ENCODE measurements at places on chromosomes 13 and 19.

DNA sequence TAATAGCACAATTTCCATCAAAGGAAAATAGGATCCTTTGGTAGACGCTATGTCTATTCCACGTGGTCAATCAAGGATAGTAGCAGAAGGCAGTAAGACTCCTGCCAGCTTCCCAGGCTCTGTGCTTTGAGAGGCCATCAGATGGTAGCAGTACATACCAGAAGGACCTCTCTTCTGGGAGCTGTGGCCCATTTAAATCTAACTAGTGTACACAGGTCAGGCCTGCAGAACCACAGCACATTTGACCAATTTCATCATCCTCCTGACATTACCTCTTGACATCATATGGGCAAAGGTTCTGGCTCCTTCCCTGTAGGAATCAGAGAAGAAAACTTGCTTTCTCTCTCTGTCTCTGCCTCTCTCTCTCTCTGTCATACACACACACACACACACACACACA, 229.6 kb upstream of the HTR2A start:
- DNase-seq: peak; percentile 16

- no peak for DNase-seq
Measured at GRCh38 chr19:51129716-51130115, 5.0 kb downstream of the SIGLEC9 start.

DNA sequence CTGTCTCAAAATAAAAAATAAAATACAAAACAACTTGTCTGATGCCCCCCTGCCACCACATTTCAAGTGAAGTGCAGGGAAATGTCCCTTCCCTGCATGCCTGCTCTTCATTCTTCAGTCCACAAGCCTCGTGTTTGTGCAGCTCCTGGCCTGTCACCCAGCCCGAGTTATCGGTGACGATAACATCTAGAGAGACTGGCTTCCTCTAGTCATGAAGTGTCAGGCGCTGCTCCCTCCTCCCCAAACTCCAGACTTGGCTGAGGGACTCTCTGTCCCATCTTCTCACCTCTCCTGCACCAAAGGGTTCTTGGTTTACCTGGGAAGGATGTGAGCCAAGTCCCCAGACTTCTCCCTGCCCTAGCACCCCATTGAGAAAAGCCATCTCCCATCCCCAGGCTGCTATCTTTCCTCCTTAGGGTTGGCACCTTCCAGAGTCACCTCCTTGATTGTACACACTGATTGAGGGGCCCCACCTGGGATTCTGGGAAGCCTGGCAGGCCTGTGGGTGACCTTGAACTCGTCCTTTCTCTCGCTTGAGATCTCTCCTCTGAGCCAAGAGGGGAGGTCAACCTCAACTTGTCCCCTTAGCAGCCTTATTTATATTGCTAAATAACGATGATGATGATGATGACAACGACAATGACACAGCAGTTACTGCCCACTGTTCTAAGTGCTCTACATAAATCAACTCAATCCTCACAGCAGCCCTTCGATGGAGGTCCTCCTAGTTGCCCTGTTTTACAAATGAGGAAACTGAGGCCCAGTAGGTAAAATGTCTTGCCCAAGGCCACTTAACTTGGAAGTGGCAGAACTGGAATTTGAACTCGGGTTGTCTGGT, 13.1 kb upstream of the PLAUR start:
- DNase-seq: no peak

DNA sequence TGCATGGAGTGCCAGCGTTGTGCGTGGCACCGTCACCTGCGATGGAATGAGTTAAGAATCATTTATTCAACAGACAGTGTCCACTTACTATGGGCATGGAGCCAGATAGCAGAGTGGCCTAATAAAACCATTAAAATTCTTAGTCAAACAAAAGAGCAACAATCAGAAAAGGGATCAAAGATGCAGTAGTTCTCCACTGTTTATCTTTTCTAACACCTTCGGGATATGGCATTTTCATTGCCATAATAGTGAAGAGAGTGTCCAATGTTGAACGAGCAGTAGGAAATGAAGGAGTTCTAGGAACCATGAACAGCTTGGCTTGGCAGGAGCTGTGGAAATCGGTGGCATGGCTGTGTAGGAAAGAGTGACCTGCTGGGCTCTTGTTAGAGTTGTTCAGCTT, 2.0 kb downstream of the TNFSF11 start:
- DNase-seq: peak; percentile 28

GRCh38 chr13:67726979-67727378, 496.8 kb upstream of the PCDH9 start:
- no peak for DNase-seq

DNA sequence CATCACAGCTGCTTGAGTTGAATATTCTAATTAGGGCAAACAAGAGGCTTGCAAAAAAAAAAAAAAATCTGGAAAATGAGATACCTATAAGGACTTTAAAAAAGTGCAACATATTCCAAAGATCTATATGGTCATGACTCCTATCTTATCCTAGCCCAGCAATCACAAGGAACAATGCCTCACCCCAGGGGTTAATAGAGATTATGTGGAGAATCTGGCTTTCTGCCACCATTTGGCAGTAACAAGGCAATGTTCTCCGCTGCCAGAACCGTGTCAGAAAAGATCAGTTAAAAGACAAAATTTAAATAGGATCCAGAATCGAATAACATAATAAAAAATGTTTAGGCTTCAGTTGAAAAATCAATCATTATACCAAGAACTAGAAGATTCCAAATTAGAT, 1643.2 kb upstream of the PRR20A start:
- no peak for DNase-seq

GRCh38 chr13:109951491-109951890, 165.1 kb upstream of the IRS2 start:
- DNase-seq: no peak

DNA sequence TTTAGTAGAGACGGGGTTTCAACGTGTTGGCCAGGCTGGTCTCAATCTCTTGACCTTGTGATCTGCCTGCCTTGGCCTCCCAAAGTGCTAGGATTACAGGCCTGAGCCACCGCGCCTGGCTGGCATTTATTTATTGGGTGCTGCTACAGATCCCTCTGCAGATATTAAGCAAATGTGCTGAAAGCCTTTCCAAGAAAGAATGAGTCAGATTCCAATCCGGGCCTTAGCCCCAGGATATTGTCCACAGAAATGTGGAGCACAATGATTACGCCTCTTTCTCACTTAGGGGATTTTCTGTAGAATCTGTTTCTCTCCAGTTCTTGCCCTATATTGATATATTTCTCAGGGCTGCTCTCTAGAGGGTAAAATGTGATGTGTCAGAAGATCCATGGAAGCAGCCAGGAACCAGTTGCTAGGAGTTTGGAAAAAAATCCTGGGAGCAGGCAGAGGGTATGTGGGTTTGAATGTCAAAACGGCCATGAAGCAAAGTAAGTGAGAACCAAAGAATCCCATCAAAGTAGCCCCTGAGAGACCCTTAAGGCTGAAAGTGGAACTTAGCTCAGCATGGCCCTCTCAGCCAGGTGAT, 24.8 kb upstream of the IGFL4 start:
- no peak for DNase-seq

- no peak for DNase-seq
Measured at GRCh38 chr19:20167651-20168122, 673 bp downstream of the ZNF486 start.

DNA sequence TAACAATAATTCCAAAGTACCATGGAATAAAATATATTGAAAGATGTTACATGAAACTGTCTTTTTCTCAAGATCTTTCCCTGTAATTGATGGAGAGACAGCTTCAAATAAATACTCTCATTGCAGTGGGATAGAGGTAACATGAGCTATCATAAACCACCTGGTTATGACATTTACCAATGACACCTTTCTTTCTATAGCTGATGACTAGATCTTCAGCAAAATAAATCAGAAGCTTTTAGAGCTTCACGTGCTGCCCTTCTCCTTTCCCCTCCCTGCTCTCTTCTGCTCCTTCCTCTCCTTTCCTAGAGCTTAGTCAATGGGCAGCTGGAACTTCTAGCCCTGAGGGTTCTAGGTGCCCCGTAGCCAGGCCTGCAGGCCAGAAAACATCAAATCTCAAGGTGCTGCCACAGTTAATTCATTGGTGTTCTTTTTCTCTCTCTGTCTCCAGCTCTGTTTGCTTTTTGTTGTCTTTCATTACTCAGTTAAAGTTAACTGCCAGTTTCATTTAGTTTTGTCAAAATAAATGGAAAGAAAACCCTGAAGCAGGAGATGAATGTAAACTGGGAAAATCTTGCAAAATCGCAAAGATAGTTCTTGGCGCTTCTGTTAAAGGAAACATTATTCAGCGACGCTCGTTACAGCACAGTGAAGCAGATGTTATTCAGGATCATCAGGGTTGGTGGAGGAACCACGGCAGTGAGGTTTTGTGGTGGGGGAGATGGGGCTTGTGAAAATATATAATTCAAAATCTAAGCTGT, 8.3 kb upstream of the METTL21C start:
- DNase-seq: no peak

GRCh38 chr19:55018216-55018615, 19.8 kb downstream of the GP6 start:
- DNase-seq: no peak

- DNase-seq: no peak
Measured at GRCh38 chr13:33545492-33545891, 259.9 kb upstream of the STARD13 start.

DNA sequence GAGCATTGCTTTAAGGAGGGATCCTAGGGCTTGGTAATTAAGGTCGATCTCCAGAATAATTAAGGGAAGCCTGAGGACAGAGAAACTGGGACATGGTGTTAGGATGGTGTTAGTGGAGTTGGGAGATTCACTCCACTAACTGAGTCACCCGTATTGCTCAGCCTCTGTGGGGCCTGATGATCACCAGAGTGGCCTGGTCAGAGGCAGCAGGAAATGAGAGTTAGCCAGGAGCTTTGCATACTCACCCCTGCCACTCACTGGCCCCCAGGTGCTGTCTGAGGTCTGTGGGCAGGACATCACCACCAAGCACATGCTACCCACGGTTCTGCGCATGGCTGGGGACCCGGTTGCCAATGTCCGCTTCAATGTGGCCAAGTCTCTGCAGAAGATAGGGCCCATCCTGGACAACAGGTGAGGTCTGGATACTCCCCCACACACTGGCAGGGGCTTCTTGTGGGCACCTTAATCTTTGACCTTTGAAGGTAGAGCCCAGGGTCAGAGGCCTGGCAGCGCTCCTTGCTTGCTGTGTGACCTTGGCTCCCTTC, 32.1 kb downstream of the PPP2R1A start:
- no peak for DNase-seq

- no peak for DNase-seq
Measured at GRCh38 chr19:13835791-13836723, 40.8 kb downstream of the ZSWIM4 start.

DNA sequence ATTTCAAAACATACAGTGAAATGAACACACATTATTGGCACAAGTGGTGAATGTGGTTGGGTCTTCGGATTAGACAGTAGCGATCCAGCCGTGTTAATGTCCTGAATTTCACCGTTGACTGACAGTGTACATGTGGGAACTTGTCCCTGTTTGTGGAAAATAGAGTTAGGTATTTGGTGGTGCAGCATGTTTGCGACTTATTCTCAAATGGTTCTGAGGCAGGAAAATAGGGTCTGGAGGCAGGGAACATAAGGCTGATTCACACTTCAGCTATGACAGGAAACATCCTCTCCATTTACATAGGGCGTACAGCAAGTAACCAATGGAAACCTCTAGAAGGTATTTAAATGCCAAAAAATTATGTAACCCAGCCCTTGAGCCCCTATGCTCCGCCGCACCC, 4.2 kb downstream of the LGALS7B start:
- DNase-seq: no peak

- DNase-seq: no peak
Measured at GRCh38 chr13:41313659-41314197, 2.7 kb downstream of the NAA16 start.

DNA sequence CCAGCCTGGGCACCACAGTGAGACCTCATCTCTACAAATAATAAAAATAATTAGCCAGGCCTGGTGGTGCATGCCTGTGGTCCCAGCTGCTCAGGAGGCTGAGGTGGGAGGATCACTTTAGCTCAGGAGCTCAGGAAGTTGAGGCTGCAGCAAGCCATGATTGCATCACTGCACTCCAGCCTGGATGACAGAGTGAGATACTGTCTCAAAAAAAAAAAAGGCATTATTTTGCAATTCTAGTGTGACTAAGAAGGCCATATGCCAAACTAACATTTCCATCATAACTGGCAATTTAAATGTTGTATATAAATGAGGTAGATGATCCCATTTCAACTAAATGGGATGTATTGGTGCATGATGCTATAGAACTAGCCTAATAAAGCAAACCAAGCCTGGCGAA, 632.8 kb upstream of the KLF12 start:
- no peak for DNase-seq
